ENCODE measurements at places on chromosomes 12 and 14.

- DNase-seq, result no peak
These were observed 2.4 kb upstream of the CLEC1B start for GRCh38 chr12:10001171-10001776.

DNA sequence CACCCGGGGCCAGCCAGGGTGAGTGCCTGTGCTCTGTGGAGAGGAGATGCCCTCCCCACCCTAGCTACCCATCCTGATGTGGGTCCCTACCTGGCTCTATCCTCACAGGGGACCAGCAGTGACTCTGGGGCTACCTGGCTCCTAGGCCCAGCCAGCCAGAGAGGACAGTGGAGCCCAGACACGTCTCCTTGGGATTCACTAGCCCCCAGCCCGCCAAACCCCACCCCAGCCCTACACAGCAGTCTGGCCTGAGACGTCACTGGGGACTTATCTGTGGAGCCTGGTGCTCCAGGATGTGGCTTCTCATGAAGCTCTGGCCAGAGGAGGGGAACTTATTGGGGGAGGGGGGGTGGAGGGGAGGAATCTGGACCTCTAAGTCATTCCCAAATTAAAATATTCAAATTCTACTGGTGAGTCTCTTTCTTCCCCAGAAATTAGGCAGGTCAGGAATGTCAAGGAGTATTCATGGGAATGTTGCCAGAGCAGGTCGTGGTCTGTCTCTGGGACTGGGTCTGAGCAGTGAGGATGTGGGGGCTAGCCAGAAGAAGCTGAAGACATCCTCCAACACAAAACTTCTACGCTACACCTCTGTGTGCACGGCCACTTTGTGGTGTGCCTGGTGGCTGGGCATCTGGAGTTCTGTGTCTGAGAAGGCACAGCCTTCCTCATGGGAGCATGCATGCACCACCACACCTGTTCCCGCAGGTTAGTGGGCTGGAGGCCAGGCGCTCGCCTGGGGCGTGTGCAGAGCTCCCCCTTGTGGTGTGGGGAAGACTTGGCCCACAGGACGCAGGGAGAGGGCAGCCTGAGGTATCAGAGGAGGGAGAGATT, 2.7 kb downstream of the CMTM5 start:
- DNase-seq, result no peak

DNA sequence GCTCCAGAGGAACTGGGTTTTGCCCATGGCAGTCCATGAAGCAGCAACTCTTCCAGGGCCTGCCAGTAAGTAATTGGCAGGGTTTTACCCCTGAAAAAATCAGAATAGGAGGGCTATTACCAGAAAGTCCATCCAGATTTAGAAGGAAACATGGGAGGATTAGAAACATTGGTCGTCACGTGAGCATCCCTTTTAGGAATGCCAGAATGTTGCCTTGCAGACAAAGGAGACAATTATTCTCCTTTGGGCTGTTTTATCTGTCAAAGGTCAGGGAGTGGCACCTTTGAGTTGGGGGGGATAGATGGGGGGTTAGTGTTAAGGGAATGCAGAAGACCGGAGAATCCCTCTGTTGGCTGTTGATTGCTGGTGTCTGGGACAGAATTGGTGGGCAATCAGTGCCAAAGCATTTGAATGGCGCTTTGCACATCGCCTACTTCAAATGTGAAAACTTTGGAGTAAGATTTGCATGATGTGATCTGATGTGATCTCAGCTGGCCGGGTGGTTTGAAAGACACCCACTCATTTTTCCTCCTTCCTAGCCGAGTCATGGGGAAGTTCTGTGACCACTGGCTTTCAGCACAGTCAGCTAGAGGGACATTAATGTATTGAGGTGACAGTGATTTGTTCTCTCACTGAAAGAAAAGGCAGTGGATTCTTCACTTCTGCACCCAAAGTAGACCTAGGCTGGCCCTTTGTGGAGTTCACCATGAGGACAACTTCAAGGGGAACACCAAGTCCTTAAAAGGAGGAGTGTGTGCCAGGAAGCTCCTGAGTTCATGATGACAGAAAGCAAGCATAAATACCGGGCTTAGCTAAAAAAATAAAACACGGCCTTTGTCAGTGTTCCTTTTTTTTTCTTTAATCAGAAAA, 31.4 kb downstream of the FLVCR2 start:
- no peak for DNase-seq

GRCh38 chr14:27190296-27190695, 592.5 kb upstream of the NOVA1 start:
- no peak for DNase-seq

DNA sequence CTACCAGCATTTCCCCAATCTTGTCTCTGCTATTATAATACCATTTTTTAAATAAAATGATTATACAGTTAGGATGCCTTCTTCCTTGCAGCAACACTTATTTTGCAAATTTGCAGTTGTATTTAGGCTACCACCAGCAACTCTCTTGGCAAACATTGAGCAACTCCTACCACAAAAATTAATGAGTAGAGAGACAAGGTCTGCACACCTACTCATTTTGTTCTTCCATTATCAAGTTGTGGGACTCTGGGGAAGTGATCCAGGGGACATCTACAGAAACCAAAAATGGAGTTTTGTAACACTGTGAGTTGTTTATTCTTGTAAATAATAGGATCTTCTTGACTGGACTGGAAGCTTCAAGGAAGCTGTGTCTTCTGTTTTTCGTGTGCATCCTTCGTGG, 38.6 kb downstream of the DGLUCY start:
- no peak for DNase-seq
